Colonic mucosa (tissue), 4 donors: ENCODE measurements at places on chromosomes 2 and 18.

DNA sequence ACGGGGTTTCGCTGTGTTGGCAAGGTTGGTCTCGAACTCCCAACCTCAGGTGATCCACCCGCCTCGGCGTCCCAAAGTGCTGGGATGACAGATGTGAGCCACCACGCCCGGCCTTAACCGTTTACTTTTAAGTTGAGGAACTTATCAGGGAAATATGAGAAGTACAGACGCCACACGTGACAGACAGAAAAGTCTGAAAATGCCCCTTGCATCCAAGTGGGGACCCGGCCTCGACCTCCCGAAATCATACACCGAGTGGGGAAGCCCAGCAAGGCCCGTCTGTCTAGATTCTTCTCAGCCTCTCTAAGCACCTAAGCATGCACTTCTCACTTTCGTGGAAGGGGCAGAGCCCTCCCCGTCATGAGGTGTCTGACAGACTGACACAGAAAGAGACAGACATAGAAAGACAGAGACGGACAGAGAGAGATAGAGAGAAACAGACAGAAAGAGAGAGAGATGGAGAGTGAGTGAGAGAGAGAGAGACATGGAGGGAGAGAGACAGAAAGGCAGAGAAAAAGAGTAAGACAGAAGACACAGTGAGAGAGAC, 107.3 kb upstream of the ANKRD30BL start:
- no peaks in the 10 kb centered on the region for H3K36me3 ChIP-seq
- no peaks in the 10 kb centered on the region for H3K27me3 ChIP-seq

GRCh38 chr18:24018299-24018886, 3.8 kb downstream of the TTC39C start:
- H3K27me3 ChIP-seq, result no peaks in the 10 kb centered on the region
- no peak overlapping the region for H3K27ac ChIP-seq
- H3K4me1 ChIP-seq, result peaks cover 6% of the 10 kb centered on the region
- DNase-seq, result no peak

- no peak overlapping the region for H3K4me3 ChIP-seq
- no peaks in the 10 kb centered on the region for H3K27me3 ChIP-seq
- no peak overlapping the region for H3K27ac ChIP-seq
- no peak for DNase-seq
- no peaks in the 10 kb centered on the region for H3K36me3 ChIP-seq
Measured at GRCh38 chr2:187208199-187208785, 239.8 kb downstream of the CALCRL start.

DNA sequence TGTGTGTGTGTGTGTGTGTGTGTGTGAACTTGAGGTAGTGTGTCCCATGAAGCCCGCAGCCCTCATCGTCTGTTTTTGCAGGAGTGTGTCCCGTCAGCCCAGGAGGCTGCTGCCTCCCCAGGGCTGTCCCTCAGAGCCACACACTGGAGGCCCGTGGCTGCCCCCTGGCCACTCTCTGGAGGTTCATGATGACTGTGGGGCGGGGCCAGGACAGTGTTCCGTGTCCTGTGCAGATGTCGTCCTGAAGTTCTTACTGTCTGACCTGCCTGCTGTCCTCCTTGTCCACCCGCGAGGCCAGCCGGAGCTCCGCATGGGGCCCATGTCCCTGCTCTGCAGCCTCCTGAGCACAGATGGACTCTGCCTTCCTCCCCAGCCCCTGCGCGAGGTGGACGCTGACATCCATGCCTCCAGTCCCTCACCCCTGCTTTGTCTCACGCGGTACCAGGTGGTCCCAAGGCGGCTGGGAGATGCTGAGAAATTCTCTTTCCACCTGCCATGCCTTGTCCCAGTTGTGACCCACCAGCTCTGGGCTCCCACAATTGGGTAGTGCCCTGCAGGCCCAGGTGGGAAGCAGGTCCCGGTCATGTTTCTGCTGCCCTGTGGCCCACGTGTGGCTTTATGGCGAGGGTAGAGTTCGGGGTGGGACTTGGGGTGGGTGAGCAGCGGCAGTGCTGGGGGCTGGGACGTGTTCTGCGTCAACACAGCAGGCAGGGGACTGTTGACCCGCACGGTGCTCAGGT, 92.8 kb downstream of the NFATC1 start:
- no peak overlapping the region for H3K4me3 ChIP-seq
- no peaks in the 10 kb centered on the region for H3K4me1 ChIP-seq
- no peaks in the 10 kb centered on the region for H3K36me3 ChIP-seq
- no peak for DNase-seq
- H3K27ac ChIP-seq, result no peak overlapping the region
